Liver (tissue), 10 donors: ENCODE measurements at places on chromosomes 5 and 9.

- DNase-seq: no peak
Observed at GRCh38 chr5:116922532-116922931, 347.9 kb upstream of the SEMA6A start.

GRCh38 chr9:100637787-100638186 is 59.9 kb downstream of the CAVIN4 start:
- DNase-seq: no peak

DNA sequence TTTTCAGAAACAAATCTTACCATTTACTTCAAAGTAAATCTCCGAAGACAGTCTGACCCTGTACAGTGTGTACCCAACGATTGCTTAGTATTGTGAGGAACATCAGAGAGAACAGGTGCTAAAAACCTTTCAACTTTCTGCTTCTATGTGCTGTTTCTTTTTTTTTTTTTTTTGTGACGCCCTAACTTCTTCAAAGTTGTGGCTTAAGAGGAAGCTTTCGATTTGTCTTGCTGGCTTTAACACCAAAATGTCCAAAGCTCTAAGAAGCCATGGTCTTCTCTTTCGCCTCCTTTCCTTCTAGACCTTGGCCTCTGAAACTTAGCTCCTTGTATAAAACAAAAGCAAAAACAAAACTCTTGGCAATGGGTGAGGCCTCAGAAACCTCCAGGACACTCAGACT is 1.2 kb downstream of the TNFSF8 start:
- no peak for DNase-seq

DNA sequence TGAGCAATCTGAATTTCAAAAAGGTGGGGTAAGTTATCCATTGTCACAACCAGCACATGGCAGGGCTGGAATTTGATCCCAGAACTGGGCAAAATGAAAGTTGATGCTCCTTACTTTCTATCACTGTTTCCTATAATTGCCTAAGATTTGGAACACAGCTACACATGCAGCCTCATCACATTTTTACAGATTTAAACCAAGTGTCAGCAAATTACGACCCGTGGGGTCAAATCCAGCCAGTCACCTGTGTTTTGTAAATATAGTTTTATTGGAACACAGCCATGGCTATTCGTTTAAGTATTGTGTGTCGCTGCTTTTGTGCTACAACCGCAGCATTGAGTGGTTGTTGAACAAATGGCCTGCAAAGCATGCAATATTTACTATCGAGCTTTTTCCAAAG is 94.3 kb downstream of the SREK1 start:
- DNase-seq: no peak

- DNase-seq: peak; percentile 56
Observed at GRCh38 chr9:84697509-84698114, 28.1 kb downstream of the NTRK2 start.

- DNase-seq: no peak
Observed at GRCh38 chr5:1667648-1668140, 131.9 kb downstream of the MRPL36 start.

GRCh38 chr5:153558957-153559356 is 68.5 kb downstream of the GRIA1 start:
- DNase-seq: no peak

GRCh38 chr5:40688996-40689395 is 9.3 kb downstream of the PTGER4 start:
- DNase-seq: no peak
